Fibroblast of the aortic adventitia (primary cell): ENCODE measurements at places on chromosomes 4 and X.

GRCh38 chrX:66005830-66006449, 33.9 kb downstream of the VSIG4 start:
- DNase-seq = no peak

- DNase-seq = no peak
Observed at GRCh38 chr4:122658818-122659295, 38.0 kb upstream of the IL21 start.

- peak; percentile 31 for DNase-seq
Observed at GRCh38 chr4:64713256-64713840, 304.1 kb upstream of the TECRL start.

GRCh38 chr4:106851726-106852125, 184.4 kb downstream of the DKK2 start:
- no peak for DNase-seq

DNA sequence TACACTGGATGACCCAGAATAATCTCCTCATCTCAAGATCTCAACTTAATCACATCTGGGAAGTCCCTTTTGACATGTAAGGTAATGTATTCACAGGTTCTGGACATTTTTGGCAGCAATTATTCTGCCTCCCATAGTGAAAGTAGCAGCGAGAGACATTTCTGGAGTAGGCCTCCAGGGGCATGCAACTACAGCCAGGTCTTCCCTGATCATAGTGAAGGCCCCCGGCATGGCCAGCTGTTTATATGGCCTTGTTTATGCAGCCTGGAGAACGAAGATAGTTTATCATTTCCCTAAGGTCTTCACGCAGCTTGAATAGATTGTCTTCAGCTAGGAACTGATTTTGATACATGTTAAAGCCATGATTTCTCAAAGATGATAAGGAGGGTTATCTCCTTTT, 139.9 kb downstream of the RNF150 start:
- no peak for DNase-seq

GRCh38 chrX:53440101-53440500, 5.9 kb upstream of the HSD17B10 start:
- no peak for DNase-seq
